ENCODE measurements at places on chromosomes 3 and 15.
A peak's percentile ranks its signal among the peaks of the same experiment; 100 is the strongest.

DNA sequence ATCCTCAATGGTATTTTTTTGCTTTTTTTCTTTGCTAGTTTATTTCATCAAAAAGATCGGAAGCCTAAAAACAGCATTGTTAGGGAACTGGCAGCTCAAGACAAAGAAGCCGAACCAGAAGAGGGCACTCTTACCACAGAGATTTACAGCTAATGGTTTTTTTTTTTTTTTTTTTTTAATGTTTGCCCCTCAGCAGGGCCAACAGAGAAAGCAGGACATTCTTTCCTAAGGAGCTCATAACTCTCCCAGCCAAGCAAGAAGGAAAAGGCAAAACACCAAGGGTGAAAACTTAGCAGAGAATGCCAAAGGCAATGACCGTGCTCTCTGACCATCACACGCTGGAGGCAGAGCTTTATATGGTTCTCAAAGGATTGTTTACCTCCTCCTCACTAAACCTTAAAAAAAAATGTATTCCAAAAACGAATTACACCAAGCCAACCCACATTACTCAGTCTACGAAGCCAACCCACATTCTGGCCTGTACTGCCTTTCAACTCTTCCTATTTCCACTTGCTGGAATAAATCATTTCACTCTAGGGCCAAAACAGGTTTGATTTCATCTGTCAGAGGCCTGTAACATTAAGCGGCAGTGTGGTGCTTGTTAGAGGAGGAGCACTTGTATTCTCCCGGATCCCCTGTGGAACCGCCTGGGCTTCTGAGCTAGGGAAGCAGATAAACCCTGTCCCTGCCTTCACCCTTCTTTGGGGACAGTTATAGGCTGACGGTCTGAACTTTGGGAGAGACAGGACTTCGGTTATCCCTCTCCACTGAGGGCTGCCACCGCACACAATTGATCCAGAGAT, 35.6 kb upstream of the GYG1 start:
- peak; percentile 63 for DNase-seq

DNA sequence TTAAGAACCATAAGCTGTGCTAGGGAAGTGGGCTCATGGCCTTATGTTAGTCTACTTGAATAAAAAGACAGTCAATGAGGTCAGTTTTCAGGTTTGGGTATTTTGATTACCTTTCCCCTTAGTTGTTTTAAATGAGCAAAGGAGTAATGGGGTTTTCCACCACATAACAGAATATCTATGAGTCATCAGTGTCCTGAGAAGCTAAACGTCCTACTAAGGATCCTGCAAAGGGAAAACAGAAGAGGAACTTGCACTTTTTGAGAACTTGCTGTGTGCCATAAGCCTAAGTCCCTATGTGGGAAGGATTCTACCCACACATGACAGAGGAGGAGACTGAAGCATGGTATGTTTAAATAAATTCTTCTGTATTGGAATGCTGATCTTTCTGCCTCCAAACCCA, 292.8 kb upstream of the TMC3 start:
- no peak for DNase-seq

DNA sequence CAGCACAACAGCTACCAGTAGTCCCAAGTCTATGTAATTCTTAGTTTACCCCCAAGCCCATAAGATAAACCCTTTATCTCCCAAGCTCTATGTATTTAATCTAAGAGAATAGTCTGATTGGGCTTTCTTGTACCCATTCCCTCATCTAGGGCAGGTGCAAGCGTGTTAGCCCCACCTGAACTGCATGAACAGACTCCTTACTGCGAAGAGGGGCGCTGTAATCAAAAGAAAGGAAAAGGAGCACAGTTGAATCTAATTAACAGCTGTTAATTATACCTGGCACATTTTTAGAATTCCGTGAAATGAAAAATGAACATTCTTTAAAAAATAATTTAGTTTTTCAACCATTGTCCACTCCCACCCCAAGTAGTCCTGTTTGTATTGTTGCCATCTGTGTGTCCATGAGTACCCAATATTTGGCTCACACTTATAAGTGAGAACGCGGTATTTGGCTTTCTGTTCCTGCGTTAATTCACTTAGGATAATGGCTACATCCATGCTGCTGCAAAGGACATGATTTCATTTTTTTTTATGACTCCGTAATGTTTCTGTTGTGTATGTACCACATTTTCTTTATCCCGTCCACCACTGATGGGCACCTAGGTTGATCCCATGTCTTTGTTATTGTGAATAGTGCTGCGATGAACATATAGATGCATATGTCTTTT, 26.5 kb upstream of the NEDD4 start:
- no peak for DNase-seq

DNA sequence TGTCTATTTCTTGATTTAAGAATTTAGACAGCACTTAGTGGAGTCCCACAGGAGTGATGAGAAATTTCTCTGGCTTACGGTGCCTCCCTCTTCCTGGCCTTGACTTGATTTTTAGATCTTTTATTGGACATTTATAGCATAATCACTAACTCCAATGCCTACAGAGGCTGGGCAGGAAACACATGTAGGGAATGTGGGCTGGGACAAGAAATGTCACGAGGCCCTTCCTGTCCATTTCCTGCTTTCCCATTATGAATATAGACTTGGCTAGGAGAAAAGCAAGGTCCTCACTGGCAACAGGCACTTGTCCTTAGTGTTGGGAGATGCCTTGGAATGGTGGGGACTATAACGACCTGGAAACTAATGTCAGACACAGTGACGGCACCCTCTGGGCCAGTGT, 100.3 kb downstream of the MYLK start:
- peak; percentile 25 for DNase-seq

GRCh38 chr3:23055733-23056376, 147.3 kb upstream of the UBE2E2 start:
- no peak for DNase-seq

All from A673 (cell line).